Kidney tubule cell (primary cell): ENCODE measurements at places on chromosomes 6 and 20.

GRCh38 chr6:112153926-112154607, 66.7 kb downstream of the FAM229B start:
- DNase-seq = peak; percentile 61

DNA sequence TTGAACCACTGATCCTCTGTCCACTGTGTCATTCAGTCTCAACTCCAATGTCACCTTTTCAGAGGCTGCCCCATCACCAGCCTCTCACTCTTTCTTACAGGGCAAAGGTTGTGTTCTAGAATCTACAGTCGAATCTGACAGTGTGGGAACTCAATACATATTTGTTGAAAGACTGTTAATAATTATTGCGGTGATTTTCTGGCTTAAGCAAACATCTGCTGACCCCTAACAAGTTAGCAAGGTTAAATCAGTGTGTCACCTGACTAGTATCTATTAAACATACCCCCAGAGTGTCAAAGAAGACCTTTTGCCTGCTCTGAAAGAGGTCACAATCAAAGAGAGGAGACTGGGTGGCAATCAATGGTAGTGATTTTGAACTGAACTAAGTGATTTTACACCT, 41.9 kb downstream of the ELOVL2 start:
- no peak for DNase-seq

- no peak for DNase-seq
Observed at GRCh38 chr20:59723108-59723500, 118.8 kb downstream of the PHACTR3 start.

- DNase-seq = peak; percentile 60
Observed at GRCh38 chr6:4914420-4915159, 89.2 kb downstream of the RPP40 start.

GRCh38 chr6:37923514-37923913, 104.0 kb downstream of the ZFAND3 start:
- DNase-seq = no peak

- DNase-seq = no peak
Observed at GRCh38 chr6:128784266-128784665, 98.7 kb upstream of the LAMA2 start.

DNA sequence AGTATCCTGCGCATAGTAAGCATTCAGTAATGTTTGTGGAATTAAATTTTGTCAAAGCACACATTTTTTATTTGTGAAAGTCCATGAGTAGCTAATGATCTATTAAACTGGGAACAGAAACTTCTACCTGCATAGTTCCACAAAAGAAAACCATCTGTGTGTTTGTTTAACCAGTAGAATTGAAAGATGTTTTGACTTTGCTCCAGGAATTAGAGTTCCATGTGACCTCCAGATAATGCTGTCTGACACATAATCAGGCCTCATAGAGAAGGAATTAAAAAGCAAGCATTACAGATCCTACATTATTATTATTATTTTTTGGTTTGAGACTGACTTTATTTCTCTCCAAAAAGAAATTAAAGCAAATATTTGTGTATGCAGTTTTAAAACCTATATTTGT, 126.5 kb downstream of the PACRG start:
- no peak for DNase-seq

GRCh38 chr6:142055219-142055618, 77.5 kb upstream of the GJE1 start:
- no peak for DNase-seq

GRCh38 chr6:123803504-123804013, at the start of gene NKAIN2:
Gene NKAIN2, plus strand, starts transcription at chr6:123803865.
- peak; percentile 29 for DNase-seq

DNA sequence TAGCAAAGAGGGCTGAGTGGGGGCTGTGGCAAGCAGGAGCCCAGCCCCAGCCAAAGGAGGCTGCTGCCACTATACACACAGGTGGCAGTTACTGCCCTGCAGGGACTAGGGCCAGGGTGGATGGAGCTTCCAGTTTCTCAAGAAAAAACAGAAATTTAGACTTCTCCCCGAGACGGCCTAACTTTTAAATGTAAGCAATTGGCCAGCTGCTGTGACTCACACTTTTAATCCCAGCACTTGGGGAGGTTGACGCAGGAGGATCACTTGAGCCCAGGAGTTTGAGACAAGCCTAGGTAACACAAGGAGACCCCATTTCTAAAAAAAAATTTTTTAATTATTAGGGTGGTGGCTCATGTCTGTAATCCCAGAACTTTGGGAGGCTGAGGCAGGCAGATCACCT, 98.2 kb upstream of the NFATC2 start:
- DNase-seq = no peak

GRCh38 chr6:6392214-6393068, 72.0 kb upstream of the F13A1 start:
- DNase-seq = no peak

DNA sequence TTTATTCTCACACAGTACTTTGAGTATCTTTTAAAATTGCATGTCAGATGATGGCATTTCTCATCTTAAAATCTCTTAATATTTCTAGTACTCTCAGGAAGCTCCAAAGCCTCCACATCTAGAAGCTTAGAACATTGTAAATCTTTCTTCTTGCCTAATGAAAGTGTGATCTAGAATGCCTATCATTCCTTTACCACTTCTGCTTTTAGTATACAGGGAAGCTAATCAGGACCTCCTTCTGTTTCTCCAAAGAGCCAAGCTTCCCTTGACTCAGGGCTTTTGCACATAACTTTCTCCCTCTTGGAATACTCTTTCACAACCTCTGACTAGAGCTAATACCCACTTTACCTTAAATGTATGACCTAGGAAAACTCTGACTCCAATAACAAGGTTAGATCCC, 7.5 kb upstream of the ELOVL4 start:
- DNase-seq = no peak

DNA sequence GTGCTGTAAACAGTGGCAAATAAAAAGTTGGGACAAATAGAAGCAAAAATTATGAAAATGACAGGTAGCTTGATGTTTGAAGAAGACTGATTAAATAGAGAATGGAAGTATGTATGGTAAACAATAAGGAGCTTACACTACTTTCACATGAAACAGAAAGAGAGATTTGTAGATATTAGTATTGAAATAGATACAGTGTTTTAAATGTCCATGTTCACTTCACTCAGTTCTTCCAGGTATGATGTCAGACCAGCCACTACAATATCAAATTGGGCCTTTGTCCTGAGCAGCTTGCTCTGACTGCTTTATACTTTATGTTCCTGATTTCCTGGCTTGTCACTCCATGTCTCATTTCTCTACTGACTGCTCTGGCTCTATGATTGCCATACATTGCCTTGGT, 107.5 kb downstream of the CENPW start:
- no peak for DNase-seq

DNA sequence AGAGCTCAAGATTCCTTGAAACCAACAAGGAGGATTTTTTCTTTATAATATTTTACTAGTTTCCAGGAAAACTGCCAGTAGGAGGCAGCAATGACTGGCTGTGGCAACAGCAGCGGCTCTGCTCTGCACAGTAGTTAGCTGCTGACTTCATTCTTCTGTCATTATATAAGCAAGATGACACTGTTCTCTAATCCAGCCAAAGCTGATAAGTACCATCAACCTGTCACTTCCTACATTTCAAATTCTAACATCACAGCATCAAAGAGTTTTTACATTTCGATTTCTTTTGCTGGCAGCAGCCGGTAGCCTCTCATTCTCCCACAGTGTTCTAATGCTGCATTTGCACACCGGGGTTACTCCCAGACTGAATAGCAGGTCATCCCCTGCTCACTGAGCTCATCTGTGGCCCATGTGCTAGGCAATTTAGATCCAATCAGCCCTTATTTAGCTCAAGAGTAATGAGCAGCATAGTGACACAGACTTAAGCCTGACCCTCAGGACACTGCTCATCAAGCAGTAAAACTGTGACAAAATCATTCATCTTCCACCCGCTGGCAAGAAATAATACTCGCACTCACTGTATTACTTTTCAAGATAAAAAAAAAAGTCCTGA, 67.8 kb downstream of the MMS22L start:
- DNase-seq = peak; percentile 72

DNA sequence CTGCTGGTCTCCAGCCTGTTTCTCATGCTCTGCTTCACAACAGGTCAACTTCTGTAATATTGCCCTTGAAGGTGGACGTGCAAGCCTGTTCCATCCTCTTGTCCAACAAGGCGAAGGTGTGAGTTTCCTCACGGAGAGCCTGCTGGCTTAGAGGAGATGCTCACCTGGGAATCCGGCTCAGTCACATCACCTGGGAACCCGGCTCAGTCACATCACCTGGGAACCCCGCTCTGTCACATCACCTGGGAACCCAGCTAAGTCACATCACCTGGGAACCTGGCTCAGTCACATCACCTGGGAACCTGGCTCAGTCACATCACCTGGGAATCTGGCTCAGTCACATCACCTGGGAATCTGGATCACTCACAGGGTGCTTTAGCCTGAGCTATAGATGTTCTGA, 230.1 kb downstream of the ERMARD start:
- no peak for DNase-seq

DNA sequence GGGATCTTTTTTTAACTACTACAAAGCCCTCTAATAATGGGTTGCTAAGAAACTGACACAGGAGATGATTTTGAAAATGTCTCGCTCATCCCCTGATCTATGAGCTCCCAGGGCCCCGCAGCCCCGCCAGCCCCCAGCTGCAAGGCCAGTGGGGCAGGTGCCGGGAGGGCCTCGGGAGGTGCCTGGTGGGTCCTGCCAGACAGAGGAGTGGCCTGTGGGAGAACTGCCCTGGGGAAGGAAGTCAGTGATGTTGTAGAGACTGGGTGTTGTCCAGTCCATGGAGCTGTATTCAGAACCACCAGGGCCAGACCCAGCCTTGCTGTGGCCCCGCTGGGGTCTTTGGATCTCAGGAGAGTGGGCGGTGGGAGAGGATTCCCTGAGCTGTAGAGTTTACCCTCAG, 258.7 kb downstream of the TAF4 start:
- DNase-seq = no peak

DNA sequence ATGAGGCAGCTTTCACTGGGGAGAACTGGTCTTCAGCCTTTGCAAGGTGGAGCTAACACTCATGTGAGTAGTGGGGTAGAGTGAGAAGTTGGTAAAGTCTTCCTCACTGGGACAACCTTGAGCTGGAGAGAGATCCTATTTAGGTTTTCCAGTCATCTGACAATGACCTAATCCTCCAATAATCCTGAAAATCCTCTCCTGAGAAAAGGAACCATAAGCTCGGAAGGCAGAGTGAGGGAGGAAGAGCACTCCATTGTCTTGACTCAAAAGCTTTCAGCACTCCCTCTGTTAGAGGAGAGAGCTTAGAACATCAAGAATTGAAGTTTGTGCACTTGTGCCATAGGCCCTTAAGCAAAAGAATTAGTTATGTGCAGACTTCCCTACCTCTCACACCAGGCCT, 77.8 kb downstream of the TRAM2 start:
- peak; percentile 66 for DNase-seq

DNA sequence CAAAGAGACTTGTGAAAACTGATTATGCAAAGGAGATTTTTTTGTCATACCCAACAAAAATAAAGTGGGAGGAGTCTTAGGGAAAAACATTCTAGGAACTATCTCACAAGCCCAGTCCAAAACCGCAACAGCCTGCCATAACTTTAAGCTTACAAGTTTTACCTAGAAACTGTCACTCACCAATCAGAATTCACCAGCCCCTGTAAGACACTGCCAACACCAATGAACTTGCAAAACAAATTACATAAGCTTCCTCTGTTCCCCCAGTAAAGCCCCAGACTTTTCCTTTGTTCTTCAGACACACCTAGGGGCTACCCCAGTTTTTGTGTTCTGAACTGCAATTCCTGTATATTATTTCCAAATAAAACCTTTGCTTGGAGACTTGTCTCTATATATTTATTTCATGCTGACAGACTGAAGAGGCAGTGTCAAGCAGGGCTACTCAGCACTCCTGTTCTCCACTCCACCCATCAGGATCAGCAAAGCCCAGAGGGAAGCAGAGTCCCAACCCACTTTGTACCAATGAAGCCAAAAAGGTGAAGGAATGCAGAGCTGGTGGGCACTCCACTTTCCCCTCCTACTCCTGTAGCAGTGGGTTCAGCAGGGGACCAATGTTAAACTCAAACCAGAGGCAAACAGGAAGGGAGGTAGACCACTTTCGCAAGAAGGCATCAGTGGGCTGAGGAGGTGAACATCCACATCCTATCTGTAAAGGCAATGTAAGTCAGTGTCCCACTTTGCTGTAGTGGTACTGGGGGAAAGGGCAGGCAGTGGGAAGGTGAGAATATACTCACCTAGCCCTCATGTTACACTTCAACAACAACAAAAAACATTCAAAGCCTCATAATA, 142.5 kb upstream of the RUNX2 start:
- no peak for DNase-seq

DNA sequence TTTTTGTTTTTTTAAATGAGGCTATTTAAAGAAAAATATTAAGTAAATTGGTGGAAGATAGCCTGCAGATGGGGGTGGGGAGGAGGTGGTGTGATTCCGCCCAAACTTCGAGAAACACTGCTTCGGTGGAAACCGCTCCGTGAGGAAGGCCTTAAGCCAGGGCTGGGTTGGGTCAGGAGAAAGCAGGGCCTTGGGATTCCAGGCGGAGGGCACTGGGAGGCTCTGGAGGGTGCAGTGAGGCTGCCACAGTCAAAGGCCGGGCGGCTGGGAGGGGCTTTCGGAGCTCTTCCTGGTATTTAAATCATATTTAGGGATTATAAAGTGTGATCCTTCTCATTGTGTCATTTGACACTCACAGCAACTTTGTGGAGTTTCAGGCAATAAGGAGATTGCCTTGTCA, 22.2 kb upstream of the SCRT2 start:
- DNase-seq = no peak

GRCh38 chr20:57968120-57968519, 258.3 kb upstream of the PMEPA1 start:
- DNase-seq = no peak

GRCh38 chr6:35777356-35778102, 1.1 kb downstream of the CLPSL2 start:
- DNase-seq = no peak

DNA sequence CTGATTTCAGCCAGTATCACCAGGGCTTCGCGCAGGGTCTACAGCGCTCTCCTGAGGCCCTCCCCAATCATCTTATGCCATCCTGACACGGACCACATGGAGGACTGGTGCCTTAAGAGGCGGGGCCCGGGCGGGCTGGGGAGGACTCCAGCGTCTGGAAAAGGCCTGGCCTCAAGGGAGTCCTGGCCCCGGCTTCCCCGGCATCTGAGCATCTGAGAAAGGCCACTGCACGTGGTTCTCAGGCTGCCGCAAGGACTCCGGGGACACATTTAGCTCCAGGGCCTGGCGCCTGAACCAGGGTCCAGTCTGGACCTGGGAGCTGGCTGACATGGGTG, 21.4 kb downstream of the BHLHE23 start:
- DNase-seq = no peak

DNA sequence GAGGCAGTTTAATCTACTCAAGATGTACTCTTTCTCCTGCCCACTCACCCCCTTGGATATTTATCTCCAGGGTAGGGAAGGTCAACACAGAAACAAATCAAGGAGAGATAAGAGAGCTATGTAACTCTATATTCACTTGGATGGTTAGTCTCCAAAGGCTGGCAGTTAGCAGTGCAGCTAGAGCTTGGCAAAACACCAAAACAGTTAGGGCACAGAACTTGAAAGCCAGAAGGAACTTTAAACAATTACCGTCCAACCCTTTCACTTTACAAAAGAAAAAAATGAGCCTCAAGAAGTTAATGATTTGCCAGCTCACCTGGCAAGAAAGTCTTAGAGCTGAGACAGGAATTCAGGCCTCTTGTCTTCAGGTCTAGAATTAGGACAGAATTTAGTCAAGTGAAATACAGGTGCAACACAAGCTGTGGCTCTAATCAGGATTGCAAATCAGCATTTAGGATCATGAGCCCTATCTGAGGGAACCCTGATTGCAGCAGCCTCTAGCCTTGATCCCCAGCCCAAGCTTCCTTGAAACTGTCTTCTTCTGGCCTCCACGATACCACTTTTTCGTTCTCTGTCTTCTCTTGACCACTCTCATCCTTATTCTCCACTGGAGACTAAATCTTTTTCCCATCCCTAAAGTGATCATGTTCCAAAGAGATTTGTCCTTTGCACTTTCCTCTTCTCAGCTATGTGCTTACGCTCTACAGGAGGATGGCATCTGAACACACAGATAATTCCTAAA, 14.9 kb downstream of the NEDD9 start:
- DNase-seq = peak; percentile 84
